ENCODE measurements at places on chromosomes 5 and 9.
A peak's percentile ranks its signal among the peaks of the same experiment; 100 is the strongest.

- DNase-seq = no peak
Measured at GRCh38 chr5:39024884-39025283, 49.3 kb downstream of the RICTOR start.

DNA sequence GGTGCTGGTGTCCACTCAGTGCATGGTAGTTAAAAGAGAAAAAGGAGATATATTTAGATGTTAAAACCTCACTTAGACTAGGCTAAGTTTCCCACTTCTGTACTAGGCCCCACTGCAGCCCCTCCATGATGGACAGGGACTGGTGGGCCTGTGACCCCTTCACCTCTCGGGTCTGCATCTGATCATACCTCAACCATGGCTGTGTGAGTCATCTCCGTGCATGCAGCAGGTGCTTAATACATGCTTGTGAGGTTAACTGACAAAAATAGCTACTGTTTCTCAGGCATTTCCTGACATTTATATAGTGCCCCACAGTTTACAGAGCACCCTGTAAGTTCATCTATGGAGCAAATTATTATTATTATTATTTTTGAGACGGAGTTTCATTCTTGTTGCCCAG, 8.4 kb upstream of the URM1 start:
- no peak for DNase-seq

DNA sequence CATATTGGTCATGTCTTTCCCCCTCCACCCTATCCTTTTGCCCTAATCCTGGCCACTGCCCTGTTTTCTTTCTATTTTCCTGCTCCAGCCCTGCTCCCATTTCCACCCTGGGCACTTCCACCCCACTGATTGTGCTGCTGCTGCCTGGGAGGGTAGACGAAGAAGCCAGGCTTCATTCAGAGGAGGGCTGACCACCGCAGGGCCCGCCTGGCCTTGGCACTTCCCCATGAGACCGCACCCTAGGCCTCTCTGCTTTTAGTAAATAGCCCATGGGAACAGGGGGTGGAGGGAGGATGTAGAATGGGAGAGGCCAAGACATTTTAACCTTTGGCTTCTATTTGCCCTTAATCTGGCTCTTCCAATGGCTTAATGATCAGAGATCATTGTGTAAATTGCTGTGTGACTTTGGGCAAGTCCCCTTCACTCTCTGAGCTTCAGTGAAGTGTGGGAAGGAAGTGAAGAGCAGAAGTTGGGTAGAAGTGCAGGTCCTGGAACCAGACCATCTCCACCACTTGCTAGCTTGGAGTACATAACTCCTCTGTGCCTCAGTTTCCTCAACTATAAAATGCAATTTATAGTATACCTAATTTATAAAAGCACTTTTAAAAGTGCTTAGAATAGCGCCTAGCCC, 13.6 kb upstream of the GPX3 start:
- DNase-seq = no peak

DNA sequence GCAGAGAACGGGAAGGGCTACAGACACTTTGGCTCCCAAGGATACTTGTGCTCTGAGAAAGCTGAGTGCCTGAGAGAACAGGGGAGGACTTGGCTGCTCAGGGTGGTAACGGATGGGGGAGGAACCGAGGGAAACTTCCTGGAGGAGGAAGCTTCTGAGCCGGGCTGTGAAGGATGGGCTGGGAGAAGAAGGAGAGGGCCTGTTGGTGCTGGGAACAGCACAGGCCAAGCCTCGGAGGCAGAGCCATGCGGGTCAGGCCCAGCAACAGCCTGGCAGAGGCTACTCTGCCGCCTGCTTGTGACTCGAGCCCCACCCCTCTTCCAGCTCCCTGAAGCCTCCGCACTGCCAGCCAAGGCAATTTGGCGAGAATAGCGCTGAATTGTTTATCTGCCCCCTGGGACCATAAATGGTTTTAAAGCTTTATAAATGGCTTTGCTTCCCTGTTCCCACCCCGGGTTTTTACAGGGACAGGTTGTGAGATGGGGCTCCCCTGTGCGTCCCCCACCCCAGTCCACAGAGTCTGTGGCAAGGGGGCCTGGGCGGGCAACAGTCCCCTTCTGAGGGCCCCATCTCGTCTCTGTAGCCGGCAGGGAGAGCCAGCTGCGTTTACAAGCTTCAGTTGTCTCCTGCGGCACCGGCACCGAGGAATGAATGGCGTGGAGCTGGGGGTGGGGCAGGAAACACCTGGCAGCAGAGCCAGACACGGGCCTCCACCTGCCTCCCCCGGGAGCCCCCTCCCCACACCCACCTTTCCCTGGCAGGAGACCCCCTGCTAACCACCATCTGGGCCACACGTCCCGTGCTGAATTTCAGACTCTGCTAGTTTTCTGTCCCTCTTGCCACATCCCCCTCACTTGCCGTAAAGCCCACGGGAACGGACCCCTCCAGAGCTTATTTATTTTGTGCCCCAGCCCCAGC, 24.4 kb downstream of the FAM163B start:
- no peak for DNase-seq

DNA sequence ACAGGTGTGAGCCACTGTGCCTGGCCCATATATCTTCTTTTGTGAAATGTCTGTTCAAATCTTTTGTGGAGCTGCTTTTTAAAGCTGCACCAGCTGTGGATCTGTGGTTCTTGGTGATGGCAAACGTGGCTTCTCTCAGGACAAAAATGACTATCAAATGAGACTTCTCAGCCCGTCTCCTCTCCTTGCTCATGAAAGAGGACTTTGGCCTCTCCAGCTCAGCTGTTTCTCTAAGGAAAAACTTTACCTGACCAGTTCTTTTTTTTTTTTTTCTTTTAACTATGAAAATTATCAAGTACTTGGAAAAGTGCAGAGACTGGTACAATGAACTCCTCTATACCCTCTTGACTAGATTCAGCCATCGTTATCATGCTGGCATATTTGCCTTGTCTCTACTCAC, 44.8 kb downstream of the RALGPS1 start:
- DNase-seq = no peak

GRCh38 chr5:78717674-78718584, 69.4 kb upstream of the LHFPL2 start:
- no peak for DNase-seq

- DNase-seq = no peak
Measured at GRCh38 chr5:67999391-67999790, 216.2 kb upstream of the PIK3R1 start.

GRCh38 chr5:169079697-169080096, 221.2 kb downstream of the SLIT3 start:
- no peak for DNase-seq

DNA sequence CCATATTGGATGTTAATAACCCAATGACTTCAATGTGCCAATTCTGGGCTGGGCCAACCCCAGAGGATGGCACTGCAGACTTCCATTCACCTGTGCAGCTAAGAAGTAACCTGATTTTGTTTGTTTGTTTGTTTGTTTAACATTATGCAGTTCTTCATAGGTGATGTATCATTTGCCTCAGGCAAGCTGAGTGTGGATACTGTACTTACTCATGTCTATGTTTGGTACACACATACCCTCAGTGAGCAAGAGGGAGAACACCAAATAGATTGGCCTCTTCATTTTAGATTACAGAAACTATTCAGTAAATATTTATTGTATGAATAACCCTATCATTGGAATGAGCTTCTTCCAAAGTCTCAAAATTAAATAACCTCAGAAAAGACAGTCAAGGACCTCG, 180.2 kb upstream of the SMC2 start:
- no peak for DNase-seq

GRCh38 chr5:74640954-74641734, 616 bp upstream of the ENC1 start:
- peak; percentile 64 for DNase-seq

DNA sequence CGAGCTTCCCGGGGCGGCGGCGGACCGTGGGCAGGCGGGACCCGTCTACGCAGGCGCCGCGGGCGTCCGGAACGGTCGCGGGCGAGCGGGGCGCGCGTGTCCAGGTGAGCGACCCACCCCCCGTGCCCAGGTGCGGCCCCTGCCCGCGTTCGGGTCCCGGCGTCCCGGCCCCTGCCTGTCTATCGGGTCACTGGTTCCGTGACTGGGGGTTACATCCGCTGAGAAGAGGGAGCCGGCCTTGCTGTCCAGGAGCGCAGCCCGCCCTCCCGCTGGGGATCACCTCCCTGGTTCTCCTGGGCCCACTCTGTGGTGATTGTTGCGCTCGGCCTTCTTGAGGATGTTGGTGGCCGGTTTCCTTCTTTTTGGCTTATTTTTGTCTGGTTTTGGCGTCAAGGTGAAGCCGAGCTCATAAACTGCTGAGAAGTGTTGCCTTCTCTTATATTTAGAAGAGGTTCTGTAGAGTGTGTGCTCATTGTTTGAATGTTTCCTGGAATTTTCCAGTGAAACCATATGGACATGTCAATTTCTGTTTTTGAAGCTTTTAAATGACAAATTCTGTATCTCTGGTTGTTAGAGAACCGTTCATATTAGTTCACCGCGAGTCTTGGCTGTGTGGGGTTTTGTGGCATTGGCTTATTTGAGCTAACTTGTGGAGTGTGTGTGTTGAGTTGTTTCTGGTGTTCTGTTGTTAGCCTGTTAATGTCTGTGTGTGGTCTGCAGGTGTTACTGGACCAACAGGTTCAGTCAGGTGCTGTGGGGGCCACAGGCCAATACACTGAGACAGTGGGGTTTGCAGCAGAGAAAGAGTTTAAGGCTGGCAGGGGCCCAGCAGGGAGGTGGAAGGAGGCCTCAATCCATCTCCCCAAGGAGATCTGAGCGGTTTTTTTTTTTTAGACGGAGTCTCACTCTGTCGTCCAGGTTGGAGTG, 621 bp downstream of the CEP72 start:
- DNase-seq = no peak

- DNase-seq = no peak
Measured at GRCh38 chr5:172245046-172245445, 38.5 kb downstream of the UBTD2 start.

GRCh38 chr9:117541181-117541580, 126.3 kb upstream of the ASTN2 start:
- no peak for DNase-seq

GRCh38 chr5:73280821-73281746, 108.1 kb downstream of the TMEM174 start:
- no peak for DNase-seq

GRCh38 chr9:89675058-89675742, 70.4 kb downstream of the GADD45G start:
- DNase-seq = peak; percentile 20

DNA sequence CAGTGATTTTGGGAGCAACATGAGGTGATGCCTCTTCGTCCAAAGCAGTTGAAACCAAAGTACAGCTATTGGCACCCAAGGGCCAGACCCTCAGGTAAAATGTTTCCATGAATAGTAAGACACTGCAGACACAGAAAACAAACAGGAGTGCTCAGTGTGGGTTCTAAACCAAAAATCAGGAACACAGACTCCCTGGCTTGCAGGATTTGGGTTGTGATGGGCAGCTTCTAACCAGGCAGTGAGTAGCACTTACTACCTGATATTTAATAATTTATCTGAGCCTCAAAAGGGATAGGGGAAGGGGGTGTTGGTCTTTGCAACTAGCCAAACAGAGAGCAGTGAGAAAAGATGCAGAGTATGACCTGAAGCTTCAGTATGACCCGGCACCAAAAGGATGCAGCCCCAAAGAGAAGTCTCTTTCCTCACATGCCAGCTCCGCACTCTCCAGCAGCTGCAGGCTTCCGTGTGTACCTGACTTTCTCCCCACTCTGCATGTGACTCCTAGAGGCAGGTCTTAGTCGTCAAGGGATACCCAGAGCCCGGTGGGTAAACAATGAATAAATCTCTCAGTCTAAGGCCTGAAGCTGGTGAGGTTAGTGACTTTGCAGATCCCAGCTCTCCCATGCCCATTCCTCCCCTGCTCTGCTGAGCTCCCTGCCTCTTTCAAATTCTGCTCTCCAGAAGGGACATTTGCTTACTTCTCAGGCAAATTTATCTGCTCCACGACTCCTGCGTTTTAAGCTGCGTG, 105.4 kb upstream of the SPOCK1 start:
- DNase-seq = no peak

DNA sequence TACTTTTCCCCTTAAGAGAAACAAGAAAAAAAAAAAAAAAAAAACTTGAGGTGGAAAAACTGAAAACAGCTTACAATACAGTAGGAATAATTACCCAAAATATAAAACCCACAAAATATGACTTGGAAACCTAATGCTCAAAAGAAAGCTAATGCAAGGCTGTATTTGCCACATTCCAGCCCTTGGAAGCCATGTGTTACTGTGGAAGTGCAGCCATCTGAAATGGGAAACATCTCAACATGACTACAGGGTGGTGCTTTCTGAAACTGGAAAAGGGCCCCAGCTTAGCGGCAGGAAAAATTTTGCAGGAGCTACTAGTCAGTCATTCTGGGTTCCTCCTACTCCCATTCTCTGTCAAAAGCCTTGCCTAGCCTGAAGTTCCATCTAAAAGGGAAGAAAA, 20.4 kb downstream of the CDK5RAP2 start:
- DNase-seq = no peak

- DNase-seq = no peak
Measured at GRCh38 chr5:163706053-163706771, 200.8 kb downstream of the MAT2B start.

- no peak for DNase-seq
Measured at GRCh38 chr5:170397059-170397458, 7.9 kb upstream of the KCNMB1 start.

GRCh38 chr9:133461975-133462374, 2.2 kb downstream of the CACFD1 start:
- no peak for DNase-seq

DNA sequence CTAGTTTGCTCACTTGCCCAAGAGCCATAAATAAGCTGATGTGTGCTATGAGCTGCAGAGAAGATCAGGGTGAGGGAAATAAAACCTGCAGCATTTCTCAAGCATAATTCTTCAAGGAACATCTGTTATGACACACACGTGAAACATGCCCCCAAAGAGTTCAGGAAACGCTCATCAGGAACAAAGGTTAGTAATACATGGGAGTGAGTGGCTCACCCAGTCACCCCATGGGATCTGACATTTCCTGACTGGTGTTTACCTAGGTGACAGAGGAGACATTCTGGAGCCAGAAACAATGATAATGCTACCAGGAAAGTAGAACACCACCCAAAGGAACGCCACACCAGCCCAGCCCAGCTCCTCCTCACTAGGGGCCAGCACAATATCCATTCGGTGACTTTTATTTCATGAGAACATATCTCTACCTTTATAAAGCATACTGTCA, 66.0 kb downstream of the FRMD3 start:
- no peak for DNase-seq

DNA sequence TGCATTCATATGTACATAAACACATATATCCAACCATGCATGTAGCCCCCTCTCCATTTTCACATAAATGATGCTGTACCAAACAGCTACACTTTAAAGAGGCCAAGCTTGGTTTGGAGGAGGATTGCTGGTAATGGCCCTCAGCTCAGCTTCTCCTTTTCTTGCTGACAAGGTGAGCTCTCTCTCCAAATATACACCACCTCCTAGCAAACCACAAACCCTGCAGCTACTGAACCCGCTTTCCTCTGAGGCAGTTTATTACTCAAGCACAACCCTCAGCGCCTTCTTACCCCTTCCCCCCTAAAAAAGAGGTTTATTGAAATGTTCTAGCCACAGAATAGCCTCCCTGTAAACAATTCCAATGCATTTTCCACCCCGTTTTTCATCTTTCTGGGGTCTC, 54.0 kb downstream of the ALG2 start:
- no peak for DNase-seq
